ENCODE measurements at places on chromosomes 4 and X.

DNA sequence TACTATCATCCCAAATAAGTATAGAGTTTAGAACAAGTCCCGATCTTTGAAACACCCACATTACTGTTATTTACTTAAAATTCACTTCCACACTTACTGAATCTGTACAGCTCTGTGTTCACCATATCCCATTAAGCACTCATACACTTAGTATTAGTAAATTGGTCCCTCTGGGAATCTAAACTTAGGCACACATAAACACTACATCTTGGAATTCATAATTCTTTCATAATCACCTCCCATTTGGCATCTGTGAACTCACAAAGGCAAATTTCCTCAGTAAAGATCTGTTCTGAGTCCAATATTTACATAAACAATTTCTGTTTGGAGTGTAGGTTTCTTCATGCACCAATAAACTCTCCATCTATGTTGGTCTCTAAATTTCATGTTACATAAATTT lies 52.6 kb upstream of the PPARGC1A start:
- DNase-seq, result no peak

DNA sequence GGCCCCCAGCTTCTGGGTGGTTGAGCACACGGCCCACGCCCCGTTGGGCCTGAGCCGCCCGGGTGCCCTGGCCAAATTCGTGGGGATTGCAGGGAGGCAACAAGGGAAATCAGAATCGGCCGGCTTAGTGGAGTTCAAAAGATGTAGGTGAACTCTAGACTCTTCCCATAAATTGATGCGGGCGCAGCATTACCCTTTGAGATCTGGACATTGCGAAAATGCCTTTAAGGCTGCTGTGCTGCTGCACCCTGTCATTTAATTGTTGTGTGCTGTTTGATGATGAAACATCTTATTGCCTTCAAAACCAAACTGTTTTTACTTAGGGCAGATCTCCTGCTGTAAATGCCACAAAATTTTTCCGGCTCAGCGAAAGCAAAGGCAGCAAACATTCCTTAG lies 409 bp upstream of the MPP1 start:
- DNase-seq, result no peak

DNA sequence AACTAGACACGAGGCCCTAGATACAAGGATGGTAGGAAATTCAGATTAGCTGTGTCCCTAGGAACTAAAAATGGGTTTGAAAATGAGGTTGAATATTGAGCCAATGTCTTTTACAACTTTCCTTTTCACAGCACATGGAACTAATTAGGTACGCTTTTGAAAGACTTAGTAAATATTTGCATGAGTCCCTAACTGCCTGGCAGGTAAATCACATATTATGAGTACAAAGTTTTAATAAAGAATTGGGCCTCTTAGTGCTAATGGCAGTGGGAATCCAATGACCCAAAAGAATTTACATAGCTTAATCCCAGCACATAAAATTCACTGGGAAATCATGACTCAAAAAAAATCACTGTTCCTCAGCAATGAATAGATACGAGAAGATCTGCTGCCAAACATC lies 16.8 kb downstream of the MUC7 start:
- no peak for DNase-seq

GRCh38 chr4:19512086-19512485 lies 739.6 kb upstream of the SLIT2 start:
- no peak for DNase-seq

DNA sequence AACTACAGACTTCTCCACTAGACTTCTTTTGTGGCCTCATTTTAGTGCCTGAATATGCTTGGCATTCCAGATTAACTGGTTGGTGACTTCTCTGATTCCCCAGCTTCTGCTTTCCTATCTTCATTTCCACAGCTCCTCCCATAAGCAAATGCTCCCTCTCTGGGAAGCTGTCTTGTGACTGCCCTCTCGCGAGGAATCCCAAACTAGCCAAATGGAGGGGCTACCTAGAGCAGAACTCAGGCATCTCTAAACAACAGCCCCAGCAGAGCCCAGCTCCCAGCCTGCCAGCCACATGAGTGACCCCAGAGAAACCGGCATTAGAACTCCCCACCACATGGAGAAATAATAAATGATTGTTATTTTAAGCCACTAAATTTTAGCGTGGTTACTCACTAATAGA lies 7.6 kb upstream of the VEGFD start:
- DNase-seq, result no peak

DNA sequence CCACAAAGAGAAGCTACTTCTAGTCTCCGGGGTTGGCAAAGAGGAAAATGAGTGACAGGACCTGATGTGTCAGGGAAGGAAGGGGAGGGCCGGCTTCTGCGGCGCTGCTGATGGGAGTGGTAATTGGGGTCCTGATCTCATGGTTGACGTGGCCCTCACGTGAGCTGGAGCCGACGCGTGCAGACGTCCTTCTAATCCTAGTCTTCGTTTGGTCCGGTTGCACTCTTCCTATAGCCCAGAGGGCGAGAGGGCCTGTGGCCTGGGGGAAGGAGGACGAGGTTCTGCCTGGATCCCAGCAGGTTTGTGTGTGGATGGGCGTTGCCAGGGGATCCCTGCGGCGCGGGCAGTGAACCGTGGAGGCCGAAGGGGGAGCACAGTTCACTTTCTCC lies at the start of gene ARMCX1:
Gene ARMCX1 (plus strand): TSS at position 186 of the 389 bp plus-strand sequence. CDS start 2,384 bp downstream, outside the sequence.
- DNase-seq, result no peak

GRCh38 chr4:101239665-101240064 lies 107.7 kb downstream of the PPP3CA start:
- no peak for DNase-seq

GRCh38 chrX:120726294-120726693 lies 96.4 kb upstream of the C1GALT1C1 start:
- DNase-seq, result no peak

DNA sequence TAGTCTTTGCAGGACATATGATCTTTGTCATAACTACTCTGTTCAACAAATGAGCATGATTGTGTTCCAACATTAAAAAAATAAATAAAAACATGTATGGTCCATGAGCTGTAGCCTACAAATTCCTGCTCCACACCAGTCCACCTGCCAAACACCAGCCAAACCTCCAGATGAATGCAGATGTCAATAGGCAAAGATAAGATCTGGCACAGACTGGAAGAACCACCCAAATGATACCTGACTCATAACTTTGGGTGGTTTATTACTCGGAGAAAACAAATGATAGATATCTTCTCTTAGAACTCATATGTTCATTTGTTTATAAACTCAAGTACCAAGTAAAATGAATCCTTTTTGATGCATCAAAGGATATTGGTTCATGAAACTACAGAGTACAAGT lies 425.1 kb downstream of the GBA3 start:
- no peak for DNase-seq

GRCh38 chr4:53023677-53024299 lies 161.7 kb downstream of the RASL11B start:
- no peak for DNase-seq

- no peak for DNase-seq
Observed at GRCh38 chr4:10403633-10404445, 53.4 kb downstream of the ZNF518B start.

DNA sequence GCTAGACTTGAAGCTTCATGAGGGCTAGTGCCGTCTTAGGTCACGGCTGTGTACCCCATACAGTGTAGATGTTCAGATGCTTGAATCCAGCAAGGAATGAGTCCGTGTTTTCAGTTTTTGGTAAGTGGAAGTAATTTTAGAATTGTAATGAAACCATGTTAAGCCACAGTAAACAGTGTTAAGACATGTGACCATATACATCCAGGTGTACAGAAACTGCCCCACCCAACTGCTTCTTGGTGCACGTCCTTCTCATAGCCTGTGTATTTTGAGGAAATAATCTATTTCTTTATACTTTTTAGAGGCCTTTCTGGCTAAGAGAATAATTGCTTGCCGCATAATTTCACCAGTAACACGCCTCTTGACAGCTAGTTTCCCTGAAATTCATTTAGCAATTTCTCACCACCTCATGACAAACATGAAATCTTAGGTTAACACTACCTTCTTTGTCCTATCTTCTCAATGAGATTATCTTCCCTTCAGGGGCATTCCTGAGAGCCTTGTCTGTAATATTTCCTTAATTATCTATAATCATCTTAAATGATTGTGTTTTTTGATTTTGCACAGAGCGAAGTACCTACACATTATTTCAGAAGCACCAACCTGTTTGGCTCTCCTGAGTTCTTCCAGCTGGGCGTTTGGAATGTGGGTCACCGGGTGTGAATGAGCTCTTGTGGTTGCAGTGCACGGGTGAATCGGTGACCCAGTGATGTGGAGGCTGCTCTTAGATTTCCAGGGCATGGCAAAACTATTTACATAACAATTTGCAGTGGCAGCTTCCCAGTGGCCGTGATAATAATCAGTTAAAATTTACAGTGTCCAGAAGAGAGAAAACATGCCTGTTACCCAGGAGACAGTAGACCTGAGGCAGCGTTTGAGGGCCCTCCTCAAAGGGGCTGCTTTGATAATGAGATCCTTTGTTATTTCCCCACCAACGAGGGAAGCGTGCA lies 50.2 kb upstream of the TADA2B start:
- DNase-seq, result no peak

GRCh38 chrX:9638871-9639270 lies 126.8 kb downstream of the GPR143 start:
- no peak for DNase-seq

GRCh38 chr4:14994242-14994641 lies 8.0 kb upstream of the CPEB2 start:
- DNase-seq, result no peak

DNA sequence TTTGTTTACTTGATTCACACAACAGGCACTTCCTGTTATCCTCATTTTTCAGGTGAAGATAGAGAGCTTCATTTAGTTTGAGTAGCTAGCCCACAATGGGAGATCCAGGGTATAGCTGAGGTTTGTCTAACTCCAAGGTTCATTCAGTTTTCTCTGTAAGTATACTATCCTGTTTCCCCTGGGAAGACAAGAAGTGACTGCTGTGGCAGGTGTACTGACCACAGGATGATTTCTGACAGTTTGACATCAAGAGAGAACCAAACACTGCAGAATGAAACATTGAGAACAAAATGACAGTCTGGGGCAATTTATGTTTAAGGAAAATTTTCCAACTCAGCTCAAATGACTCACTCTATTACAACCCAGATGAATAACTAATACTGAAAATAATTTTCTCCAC lies 958.0 kb downstream of the STPG2 start:
- no peak for DNase-seq

Data from activated T-helper 1 cell treated with anti-CD3 and anti-CD28 coated beads, Interleukin-12 subunit alpha, Interleukin-12 subunit beta, Interleukin-2, Interleukin-4 antibody, amounts not matched to agents 30 ng/mL and 10 ng/mL and 1 ng/mL, durations not matched to agents 14 hours and 24 hours and 36 hours (primary cell).